Substantia nigra (tissue), 51 donors: ENCODE measurements at places on chromosomes 1 and 21.

GRCh38 chr1:193321242-193321840 lies 134.9 kb upstream of the B3GALT2 start:
- no peak for DNase-seq

DNA sequence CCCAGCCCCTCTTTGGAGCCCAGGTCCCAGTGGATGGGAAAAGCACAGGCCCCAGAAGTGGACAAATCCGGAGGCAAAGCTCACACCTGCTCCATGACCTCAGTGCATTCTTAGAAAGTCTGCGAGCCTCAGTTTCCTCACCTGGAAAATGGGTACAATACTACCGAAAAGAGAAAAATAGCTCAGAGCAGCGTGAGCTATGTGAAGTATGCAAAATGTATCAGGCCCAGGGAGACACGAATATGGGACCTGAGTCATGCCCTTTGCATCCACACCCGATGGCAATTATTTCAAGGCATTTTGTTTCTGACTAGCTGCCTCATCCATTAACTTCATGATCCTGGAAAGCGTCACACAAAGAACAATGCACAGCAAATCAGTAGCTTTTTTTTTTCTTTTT lies 9.2 kb downstream of the ALDH4A1 start:
- no peak for DNase-seq

DNA sequence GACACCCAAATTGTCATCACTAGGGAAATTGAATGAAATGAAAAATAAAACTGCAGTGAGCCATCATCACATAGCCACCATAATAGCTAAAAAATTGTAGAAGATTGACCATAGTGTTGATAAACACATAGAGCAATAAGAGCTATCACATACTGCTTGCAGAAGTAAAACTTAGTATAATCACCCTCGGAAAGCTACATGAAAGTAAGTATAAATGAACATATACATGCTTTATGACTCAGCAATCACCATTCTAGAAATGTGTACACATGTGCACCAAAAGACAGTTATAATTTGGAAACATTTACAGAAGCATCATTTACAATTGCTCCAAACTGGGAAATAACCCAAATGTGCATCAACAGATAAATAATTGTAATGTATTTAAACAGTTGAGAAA lies 153.1 kb upstream of the LRRC7 start:
- DNase-seq: no peak

DNA sequence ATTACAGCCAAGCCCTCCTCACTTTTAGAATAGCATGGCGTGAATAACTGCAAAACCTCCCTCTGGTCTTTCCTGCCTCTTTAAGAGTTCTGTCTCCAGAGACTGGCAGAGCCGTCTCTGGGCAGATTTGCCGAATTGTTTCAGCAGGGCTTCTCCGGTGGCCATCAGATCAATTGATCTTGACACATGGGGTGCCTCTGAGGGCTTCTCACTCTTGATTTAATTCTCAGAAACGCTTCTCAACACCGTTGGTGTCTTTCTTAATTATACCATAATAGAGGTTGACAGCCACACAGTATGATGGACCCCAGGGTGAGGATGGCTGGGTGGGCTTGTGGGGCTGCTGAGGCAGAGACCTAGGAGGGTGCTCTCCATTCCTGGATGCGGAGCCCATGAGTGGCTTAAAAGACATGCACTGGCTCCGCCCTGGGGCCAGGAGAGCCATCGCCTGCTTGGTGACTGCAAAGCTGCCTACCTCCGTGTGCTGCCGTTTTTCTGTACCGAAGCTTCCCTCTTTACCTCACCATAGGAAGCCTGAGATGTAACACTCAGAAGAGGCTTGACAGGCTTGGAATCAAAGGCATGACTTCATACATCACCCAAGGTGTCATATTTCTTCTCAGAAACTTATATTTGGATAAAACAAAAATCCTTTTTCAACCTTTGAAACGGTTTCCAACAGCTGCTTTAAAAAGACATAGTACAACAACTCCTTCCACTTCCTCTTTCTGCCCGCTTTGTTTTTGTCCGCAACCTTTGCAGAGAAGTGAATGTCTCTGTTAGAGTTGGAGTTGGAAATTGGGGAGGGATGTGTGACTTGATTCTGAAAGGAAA lies 82.9 kb downstream of the GALNT2 start:
- DNase-seq: no peak
